ENCODE measurements at places on chromosomes 13 and 19.

DNA sequence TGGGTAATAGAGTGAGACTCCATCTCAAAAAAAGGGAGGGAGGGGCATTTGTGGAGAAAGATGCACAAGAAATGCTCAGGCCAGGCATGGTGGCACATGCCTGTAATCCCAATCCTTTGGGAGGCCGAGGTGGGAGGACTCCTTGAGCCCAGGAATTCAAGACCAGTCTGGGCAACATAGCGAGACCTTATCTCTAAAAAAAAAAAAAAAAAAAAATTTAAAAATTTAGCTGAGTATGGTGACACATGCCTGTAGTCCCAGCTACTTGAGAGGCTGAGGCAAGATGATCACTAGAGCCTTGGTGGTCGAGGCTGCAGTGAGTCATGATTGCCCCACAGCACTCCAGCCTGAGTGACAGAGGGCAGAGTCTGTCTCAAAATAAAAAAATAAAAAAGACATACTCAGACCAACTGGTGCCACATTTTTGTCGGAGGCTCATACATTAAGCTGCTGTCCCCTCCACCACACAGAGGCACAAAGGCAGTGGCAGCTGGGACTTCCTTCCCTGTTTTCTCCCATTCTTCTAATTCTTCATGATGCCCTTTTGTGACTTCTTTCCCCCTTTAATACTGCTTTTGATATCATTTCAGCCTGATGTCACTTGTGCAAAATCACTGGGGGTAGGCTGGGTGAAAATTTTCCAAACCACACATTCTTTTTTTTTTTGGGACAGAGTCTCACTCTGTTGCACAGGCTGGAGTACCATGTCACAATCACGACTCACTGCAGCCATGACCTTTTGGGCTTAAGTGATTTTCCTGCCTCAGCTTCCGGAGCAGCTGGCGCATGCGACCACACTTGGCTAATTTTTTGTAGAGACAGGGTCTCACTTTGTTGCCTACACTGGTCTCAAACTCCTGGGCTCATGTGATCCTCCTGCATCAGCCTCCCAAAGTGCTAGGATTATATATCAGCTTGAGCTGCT is 26.8 kb upstream of the CXCL17 start:
- DNase-seq: no peak

DNA sequence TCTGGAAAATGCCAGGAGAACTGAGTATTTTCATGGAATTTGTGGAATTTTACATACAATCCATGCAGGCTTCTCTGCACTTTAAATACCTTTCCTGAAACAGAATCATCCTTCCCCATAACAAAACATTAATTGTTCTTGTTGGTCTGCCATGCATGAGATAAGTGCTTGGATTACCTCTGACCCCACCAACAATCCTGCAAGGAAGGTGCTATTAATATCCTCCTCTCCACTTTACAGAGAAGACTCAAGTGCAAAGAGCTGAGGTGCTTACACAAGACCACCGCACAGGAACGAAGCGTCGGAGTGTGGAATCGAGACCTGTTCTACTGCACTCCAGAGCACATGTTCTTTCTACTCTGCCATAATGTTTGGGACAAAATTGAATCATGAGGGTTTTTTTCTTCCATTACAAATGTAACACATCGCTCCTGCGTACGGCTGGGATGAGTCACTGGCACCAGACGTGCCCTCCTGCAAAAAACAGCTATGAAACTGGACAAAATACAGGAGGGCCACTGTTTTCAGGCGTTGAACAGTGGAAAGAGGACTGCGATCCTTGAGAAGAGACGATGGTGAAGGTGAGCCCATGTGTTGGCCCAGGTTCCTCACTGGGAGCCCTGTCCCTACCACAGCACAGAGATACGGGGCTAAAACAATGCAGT is 12.9 kb upstream of the LRRC4B start:
- no peak for DNase-seq

DNA sequence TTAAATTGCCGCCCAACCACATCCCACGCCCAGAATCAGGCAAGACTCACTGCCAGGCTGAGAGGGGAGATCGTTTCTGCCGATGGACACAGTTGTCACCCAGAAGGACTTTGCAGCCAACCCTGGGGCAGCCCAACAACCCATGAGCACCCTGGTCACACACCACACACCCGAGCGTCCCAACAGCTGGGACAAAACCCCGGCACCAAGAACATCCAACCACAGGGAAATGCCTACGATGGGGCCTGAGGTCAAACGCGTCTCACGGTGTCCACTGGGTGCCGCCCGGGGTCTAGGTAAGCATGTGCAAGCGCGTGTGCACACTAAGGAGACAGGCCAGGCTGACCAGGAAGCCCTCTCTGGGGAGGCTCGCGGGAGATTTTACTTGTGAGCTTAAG is 13.0 kb downstream of the LMNB2 start:
- no peak for DNase-seq

DNA sequence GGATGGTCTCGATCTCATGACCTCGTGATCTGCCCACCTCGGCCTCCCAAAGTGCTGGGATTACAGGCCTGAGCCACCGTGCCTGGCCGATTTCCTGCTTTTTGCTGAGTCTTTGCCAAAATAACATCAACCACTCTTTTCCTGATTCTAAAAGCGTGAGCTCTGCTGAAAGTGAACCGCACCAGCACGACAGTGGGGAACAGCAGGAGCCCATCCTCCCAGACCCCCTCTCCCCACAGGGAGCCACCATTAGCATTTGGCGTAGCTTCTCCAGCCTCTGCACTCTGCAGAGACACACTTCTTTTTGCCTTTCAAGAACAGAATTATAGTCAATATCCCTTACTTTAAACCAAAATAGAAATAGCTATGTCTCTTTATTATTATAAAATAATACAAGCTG is 41.3 kb downstream of the MYH14 start:
- no peak for DNase-seq

DNA sequence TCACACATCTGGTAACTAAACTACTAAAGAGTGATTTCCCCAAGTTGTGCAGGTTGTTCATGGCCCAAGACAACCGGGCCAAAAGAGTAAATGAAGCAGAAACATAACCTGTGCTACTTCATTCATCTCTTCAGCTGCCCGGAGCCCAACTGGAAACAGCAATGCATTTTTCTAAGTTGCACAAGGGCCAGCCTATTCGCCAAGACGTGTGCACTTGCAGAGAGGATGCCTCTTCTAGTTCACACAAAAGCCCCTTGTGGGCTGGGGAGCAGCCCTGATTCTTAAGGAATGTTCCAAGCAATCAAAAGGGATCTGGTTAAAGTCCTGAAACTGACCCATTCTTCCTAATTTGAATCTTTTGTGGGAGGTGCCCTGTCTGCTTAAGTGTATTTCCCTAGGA is 275.8 kb downstream of the SHISA2 start:
- DNase-seq: no peak

DNA sequence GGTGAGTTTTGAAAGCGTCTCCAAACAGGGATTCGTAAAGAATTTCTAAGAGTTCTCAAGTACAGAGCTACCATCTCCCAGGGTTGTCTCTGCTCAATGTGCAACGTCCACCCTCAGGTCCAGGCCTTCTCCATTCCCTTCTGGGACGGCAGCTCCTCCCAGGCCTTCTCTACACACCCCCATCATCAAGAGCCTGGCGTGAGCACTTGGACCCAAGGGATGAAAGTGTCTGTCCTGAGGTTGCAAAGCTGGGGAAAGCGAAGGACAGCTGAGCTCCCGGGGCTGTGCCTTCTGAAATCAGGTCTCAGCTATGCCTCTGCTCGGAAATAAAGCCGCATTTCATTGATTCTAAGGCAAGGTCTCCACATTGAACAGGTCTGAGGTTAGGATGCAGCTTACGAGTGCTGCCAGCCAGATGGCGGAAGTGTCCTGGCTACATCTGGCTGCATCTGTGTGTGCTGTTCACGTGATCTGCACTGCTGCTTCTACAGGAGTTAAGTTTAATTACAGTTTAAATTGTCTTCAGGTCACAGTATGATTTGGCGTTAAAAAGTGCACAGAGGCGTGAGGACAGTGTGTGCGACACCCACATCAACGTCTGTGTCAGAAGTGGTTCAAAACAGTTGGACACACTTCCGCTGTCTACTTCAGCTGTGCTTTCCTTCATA is 27.0 kb upstream of the MIER2 start:
- DNase-seq: no peak

- no peak for DNase-seq
These were observed 6.3 kb downstream of the DACT3 start for GRCh38 chr19:46654621-46655152.

GRCh38 chr19:17358395-17358794 is 18.7 kb downstream of the PLVAP start:
- DNase-seq: no peak

DNA sequence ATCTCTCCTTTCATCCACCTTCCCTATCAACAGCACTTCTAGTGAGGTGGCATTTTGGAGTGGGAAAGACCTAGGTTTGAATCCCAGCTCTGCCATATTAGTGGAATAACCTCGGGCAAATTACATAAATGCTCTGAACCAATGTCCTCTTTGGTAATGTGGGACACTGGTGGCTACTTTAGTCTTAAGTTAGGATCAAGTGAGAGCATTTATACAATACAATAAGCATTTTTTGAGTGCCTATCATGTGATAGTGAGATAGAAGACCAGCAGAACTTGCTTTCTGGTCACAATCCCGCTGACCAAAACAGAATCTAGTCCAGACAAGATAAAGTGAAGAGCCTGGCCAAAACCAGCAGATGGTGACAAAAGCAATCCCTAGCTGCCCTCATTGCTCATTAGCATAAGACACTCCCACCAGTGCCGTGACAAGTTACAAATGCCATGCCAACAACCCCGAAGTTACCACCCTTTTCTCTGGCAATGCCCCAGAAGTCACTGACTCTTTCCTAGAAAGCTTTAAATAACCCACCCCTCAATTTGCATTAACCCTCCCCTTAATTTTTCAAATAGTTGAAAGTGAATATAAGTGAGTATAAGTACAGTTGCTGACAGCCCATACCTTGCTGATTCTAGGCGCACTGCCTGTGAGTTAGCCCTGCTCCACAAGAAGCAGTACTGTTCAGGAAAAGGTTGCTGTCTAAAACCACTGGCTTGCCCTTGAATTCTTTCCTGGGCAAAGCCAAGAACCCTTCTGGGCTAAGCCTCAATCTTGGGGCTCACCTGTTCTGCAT is 28.9 kb upstream of the KPNA3 start:
- no peak for DNase-seq

- DNase-seq: no peak
These were observed 293.9 kb upstream of the HTR2A start for GRCh38 chr13:47190696-47191305.

DNA sequence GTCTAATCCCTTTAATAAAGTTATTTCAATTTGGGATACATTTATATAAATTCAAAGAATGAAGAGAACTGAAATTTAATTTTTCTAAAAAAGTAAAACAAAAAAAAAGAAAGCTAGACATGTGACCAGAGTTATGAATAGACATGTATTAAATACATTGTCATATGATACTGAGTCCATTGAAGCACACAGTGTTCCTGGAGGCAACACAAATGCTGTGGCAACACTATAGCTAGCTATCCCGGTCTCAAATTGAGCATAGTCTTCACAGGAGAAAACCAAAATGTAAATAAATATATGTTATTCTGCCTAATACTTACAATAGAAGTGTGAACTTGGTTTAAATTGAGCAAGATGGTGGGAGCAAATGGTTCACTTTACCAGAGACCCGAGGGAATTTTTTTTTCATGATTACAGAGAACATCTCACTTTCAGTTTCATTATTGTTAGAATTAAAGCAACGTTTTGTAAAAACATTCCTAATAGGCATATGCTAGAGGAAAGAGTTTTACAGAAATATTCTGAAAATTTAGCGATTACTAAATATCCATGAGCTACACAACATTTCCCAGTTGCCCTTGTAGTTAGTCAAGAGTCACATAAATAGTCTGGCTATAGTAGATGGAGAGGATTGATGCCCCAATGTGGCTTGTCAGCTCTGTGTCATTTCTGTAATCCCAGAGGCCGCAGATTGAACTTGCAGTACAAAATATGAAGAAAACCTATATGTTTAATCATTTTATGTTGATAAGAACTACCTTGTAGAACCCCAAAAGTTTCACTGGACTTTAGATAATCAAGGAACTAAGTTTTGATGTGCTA is 775.7 kb upstream of the SPRY2 start:
- DNase-seq: no peak

- no peak for DNase-seq
These were observed 69.8 kb upstream of the SERP2 start for GRCh38 chr13:44303681-44304432.

DNA sequence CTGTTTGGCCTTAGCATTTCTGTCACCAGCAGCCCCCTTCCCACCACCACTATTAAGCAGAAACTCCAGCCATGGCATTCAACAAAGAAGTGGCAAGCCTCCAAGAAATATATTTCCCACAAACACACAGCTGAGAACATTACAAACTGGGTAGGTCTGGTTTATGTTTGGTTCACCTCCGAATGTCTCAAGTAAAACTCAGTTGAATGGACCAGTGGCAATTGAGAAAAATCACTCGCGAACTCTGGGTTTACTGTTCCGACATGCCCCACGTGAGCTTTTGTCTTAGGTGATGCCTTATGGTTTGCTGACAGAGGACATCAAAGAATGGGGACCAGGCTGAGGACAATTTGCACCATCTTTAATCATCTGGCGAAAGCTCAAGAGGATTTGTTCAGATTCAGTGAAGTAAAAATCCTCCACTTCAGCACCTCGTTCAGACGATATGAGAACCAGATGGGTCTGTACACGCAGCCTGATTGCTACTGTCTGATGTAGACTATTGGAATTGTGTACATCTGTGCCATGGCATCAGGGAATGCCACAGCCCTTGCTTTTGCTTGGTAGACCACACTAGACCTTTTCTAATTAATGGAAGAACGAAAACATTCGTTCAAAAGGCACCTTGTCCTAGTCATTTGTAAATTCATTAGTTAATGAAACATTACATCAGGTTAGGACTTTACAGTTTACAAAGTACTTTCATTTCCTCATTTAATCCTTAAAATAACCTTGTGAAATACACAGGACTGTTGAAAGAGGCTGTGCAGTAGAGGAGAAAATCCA is 59.4 kb downstream of the SLC10A2 start:
- DNase-seq: no peak

DNA sequence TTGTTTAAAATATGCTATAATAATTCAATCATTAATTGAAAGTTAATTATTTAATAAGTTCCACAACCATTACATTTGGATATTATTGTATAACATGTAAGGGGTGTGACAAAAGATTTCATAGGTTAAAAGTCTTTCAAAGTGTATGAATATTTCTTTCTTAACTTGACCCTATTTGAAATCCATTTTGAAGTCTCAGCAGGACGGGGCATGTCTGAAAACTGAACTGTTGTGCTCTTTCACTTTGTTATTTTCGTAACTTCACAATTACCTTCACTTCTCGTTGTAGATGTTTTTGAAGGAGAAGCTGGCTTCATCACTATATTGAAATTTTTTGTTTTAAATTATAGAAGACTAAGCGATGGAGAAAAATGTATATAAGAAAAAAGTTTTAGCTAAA is 1775.7 kb downstream of the PCDH9 start:
- no peak for DNase-seq
